Fibroblast of skin of abdomen (primary cell): ENCODE measurements at places on chromosomes 6 and 20.

DNA sequence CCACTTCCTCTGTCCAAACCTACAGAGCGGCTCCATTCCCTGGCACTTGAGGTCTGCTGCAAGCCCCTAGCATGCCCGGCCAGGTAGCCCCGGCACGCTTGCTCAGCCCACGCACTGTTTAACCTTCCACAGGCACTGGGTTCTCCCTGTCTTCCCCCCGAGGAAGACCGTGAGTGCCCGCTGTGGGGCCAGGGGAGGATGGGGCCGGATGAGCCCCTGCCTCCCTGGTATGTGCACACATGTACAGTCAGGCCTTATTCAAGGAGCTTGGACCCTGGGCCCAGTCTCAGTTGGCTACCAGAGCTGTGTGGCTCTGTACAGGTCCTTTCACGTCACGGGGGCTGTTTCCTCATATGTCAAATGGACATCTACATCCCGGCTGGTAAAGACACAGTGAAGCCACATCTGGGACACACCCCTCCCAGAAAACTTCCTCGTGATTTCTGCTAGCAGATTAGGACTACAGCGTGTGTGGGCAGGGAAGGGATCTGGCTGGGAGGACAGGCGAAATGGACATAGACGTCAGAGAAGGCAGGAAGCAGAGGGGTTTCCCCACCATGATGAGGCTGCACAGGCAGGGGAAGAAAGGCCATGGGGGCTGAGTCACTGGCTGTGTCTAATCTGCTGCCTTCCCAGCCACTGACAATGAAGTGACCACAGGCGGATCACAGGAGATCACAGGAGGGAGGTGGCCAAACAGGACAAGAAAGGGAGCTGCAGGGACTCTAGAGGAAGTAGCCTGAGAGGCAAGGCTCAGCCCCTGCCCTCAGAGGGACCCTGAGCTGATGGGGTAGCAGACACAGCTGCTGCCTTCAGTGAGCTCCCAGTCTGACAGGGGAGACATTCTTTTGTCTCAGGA is 62.9 kb downstream of the MRPL14 start:
- peak; percentile 93 for DNase-seq

GRCh38 chr6:96755096-96755495 is 82.2 kb downstream of the GPR63 start:
- no peak for DNase-seq

- no peak for DNase-seq
Observed at GRCh38 chr6:89212472-89212871, 4.7 kb downstream of the GABRR1 start.

DNA sequence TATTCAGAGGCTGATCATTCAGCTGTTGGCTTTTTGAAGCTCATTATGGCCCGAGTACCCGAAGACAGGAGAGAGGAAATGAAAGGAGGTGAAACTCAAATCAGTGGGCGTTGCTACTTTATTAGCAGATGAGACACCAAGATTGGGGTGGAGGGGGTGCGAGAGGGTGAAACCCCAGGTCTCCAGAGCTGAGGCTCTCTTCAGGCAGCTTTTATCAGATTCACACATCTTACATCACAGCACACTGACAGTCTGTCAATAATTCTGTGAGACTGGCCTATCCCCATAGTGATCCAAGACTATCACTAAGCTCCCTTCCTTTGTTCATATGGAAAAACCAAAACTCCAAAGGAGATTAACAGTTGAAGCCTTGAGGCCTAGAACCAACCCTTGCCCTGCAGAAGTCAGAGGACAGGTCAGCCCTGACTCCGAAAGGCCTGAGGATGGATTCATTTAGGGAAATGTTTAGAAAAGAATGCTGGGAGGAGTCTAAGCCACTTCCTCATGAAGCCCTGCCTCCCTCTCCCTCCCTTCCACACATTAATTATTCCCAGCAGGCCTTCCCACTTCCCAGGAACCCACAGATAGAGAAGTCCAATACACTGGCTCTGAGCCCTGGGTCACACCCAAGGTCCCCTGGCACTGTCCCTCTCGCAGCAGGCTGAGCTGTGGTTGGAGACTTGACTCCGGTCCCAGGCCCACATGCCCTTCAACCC is 23.2 kb downstream of the TRERF1 start:
- peak; percentile 59 for DNase-seq

DNA sequence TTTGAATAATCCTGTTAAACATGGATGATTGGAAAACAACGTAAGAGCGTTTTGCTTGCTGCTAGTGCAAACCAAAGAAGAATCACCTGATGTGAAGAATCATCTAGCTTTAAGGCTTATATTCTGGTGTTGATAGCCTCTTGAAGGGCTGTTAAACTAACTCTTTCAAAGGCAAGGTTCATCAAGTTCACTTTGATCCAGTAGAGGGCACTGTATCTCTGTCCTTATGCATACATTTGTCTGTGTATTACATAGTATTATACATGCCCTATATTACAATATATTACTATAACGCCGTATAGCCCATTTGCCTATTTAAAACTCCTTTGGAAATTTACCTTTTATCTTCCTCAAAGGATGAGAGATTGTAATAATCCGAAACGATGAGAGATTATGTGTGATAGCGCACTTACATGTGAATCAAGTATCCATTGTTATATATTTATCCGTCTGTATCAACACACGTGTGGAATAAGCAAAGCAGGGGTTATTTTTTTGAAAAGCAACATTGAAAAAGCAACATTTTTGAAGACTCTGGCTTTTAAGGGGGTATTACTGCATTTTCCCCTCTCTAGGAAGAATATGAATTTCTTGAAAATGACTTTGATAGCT is 50.8 kb upstream of the NRN1 start:
- DNase-seq: peak; percentile 57

DNA sequence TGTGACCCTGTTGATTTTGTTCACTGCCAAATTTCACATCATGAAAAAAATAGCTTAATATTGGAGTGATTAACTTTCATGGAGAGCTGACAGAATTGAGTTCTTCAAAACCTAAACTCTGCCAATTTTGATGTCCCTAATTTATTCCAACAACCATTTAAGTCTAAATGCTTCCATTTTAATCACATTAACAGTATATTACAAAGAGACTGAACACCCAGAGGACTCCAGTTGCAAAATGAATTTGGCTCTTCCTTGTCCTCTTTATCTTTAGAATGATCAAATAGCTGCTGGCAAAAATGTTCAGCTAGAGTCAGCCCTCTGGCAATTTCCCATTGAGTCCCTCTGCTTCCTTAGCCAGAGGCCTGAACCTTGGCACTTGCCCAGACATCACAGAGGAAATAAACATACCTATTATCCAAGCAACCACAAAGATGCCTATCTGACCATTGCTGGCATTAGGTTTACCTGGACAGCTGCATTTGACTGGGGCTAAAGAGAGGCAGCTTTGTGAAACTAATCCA is 299.0 kb upstream of the STXBP5 start:
- peak; percentile 66 for DNase-seq
